ENCODE measurements at places on chromosomes 7 and 10.

- DNase-seq: no peak
These were observed 16.7 kb downstream of the FAM107B start for GRCh38 chr10:14757986-14758385.

DNA sequence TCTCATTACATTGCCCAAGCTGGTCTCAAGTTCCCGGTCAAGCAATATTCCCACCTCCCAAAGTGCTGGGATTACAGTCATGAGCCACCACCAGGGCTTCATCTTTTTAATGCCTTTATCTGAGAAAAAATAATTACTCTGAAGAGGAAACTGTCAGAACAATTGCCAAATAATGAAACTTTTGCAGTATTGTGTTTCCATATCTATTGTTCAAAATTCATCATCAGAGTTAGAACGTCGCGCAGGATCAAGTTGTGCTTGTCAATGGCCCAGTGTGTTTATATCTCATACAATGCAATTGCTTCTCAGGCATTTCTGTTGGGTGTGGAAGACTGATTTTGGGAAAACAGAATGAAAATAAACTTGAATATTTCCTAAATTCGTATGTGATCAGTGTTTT lies 143.1 kb downstream of the ARID5B start:
- DNase-seq: no peak

GRCh38 chr7:155835446-155836215 lies 23.4 kb upstream of the SHH start:
- DNase-seq: no peak

DNA sequence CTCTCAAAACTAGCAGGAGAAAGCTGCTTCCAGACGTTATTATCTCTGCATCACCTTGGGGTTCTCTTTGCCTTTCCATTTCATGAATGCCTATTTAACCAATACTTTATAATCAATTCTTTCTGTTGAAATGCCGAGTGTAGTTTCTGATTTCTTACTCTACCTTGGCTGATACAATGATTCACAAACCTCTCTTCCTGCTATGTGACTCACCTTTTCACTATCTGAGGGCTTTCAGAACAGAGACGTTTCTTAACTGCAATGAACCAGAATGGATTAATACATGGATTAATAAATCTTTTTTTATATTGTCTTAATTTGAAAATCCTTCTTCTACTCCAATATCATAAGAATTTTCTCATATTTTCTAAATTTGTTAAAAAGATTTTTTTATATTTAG lies 46.4 kb upstream of the ZNF746 start:
- no peak for DNase-seq

- no peak for DNase-seq
These were observed 1.6 kb upstream of the ORAI2 start for GRCh38 chr7:102431617-102432298.

DNA sequence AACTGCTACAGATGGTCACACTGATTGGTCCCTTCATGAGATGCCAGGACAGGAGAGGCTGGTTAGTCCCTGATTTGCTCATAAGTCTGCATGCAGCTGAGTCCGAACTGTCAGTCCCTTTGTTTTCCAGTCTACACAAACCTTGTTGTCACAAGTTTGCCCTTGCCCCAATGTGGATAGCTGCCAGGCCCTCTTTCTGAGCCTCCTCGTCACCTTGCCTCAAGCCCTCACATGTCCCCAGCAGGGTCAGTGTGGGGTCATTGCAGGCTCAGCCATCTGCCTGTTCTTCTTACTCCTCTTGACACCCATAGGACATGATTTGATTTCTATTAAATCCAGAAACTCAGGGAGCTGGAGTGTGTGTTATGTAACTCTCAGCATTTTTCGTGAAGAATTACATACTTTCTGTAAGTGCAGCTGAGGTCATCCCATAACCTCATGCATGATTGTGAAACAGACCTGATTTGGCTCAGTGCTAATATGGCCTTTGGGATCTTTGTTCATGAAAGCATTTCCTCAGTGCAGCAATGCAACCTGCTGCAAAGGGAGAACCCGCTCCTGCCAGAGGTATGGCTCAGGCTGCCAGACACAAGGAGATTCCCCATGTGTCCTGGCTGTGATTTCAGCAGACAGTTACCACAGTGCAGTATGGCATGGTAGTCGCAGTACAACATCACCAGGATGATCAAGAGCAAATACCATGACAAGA lies 70.0 kb upstream of the ZMIZ2 start:
- DNase-seq: peak; percentile 81

- DNase-seq: no peak
These were observed 64.3 kb upstream of the MDFIC start for GRCh38 chr7:114857605-114858004.

DNA sequence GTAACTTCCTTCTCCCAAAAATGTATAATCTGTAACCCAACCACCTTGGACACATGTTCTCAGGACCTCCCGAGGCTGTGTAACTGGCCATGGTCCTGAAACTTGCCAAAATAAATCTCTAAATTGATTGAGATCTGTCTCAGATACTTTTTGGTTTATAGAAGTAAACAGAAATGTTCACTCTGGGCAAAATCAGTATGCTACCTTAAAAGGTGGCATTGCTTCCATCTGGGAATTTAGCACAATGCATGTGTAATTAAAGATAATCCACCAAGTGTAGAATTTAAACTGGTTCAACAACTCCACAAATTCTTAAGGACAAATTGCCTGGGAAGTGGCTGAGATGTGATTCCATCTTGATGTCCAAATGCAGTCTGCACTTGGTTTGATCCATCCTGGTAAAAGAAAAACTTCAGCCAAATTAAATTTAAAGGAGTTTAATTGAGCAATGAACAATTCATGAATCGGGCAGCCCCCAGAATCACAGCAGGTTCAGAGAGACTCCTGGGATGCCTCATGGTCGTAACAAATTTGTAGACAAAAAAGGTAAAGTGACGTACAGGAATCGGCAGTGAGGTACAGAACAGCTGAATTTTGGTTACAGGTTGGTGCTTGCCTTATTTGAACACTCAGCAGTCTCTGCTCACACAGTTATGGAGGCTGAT lies 102.6 kb upstream of the PFKP start:
- DNase-seq: no peak

DNA sequence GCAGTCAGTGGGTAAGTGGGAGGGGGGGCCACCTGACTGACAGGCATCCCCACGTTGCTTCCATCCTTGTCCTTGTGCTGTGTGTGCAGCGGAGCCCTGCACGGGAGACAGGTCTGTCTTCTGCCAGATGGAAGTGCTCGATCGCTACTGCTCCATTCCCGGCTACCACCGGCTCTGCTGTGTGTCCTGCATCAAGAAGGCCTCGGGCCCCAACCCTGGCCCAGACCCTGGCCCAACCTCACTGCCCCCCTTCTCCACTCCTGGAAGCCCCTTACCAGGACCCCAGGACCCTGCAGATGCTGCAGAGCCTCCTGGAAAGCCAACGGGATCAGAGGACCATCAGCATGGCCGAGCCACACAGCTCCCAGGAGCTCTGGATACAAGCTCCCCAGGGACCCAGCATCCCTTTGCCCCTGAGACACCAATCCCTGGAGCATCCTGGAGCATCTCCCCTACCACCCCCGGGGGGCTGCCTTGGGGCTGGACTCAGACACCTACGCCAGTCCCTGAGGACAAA lies 24.8 kb downstream of the TBATA start:
- no peak for DNase-seq

DNA sequence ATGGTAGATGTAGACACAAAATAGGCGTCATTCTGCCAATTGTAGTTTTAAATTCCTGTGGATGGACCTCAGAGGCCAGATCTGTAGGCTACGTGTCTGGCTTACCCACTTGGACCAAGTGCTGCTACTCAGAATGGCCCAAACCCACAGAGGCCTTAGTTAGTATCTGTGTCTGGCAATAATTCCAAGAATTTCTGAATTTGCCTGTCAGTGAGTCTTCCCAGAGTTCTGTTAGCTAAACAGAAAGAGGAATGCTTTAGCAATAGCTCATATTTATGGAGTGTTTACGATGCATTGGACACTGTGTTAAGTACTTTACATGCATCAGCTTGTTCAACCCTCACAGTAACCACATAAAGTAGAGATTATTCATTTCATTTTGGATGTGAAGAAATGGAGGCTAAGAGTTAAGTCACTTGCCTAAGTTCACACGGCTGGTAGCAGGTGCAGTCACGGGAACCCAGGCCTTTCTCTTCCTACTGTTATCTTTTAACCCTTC lies 231.8 kb downstream of the PTEN start:
- peak; percentile 85 for DNase-seq
